Stimulated activated CD8-positive, alpha-beta memory T cell treated with anti-CD3 and anti-CD28 coated beads, Interleukin-4, amount 100 ng/mL, for 1 hour (primary cell): ENCODE measurements at places on chromosomes 4 and X.

GRCh38 chrX:40632199-40632598 lies 9.0 kb downstream of the MPC1L start:
- no peak for DNase-seq

GRCh38 chrX:137171626-137172025 lies 137.8 kb upstream of the GPR101 start:
- no peak for DNase-seq

DNA sequence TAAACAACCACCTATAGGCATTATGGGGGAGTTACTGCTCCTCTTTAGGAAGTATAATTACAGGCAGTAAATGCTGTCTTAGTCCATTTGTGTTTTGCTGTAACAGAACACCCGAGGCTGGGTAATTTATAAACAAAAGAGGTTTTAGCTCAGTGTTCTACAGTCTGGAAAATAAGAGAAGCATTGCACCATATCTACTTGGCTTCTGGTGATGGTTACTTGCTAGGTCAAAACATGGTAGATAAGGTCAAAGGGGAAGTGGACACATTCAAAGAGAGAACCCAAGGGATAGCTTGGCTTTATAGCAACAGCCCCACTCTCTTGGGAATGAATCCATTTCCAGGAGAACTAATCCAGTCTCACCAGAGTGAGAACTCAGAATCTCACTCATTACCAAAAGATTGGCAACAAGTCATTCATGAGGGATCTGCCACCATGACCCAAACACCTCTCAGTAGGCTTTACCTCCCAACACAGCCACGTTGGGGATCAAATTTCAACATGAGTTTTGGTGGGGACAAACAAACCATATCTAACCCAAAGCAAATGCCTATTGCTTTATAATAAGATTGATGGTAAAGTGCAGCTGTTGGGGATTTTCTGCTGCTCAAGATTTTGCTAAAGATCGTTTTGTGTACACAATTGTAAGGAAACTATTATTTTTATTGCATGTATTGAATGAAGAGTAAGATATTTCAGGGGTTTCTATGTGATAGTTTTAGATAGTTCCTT lies 32.6 kb downstream of the STAG2 start:
- DNase-seq, result no peak

DNA sequence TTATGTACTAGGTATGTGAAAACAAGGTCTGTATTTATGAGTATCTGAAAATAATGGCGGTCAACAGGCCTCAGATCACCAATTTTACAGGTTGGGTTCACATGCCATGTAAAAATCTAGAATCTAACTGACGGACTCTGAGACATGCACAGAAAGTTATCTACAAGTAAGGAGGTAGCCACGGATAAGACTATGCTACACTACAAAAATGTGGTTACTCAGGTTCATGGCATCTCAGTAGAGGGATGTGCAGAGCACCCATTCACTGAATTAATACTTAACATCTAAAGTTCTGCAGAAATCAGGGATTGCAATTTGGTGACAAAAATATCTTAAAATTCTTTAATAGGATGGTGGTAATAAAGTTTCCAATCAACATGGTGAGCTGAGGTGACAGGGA lies 155.9 kb downstream of the APBB2 start:
- DNase-seq, result no peak

GRCh38 chr4:173466101-173466500 lies 63.9 kb downstream of the HAND2 start:
- no peak for DNase-seq
